8988T (cell line): ENCODE measurements at places on chromosomes 4 and X.

DNA sequence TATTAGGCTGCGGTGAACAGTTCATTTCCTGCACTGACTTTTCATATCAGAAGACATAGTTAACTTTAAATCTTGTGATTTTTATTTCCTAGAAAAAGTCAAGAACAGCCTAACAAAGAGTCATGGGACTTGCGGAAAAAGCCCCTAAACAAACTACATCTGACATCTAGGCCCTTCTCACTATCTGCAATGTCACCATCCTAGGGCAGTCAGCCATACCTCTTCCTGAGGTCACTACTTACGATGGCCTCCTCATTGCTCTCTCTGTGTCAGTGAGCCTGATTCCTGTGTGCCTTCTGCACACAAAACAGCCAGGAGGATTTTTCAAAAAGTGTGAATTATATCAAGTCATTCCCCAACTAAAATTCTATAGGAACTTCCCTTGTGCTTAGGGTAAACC lies 22.4 kb upstream of the KIT start:
- no peak for DNase-seq

GRCh38 chr4:102678107-102678506 lies 82.7 kb downstream of the MANBA start:
- no peak for DNase-seq

DNA sequence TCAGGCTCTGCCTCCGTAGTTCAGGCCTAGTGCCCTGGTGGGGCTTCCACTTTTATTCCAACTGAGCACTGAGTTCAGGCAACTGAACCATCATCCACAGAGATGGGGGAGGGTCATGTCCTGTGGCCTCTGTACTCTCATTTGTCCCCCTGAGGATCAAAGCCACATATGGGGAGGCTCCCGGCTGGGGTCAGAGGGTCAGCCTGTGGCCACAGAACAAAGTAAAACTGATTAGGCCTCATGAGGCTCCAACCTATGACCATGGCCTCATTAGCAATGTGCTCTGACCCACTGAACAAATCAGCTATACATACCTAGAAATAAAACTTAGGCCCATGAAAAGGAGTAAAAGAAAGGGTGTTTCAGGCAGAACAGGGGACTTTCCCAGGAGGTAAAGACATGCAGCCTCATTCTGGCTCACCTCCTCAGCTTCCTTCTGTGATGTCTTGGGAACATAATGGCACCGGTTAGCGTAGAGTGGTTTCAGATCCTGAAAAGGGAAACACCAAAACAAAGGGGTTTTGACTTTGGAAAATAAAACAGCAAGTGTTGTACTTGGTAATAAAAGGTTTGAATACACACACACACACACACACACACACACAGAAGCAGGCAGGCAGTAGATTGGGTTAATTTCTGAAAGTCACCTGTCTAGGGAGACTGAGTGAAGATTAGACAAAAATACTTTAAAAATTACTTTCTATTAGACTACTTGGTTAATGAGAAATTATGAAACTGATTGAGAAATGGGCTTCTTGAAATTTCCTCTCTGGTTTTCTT lies 24.3 kb downstream of the TMEM255A start:
- no peak for DNase-seq

DNA sequence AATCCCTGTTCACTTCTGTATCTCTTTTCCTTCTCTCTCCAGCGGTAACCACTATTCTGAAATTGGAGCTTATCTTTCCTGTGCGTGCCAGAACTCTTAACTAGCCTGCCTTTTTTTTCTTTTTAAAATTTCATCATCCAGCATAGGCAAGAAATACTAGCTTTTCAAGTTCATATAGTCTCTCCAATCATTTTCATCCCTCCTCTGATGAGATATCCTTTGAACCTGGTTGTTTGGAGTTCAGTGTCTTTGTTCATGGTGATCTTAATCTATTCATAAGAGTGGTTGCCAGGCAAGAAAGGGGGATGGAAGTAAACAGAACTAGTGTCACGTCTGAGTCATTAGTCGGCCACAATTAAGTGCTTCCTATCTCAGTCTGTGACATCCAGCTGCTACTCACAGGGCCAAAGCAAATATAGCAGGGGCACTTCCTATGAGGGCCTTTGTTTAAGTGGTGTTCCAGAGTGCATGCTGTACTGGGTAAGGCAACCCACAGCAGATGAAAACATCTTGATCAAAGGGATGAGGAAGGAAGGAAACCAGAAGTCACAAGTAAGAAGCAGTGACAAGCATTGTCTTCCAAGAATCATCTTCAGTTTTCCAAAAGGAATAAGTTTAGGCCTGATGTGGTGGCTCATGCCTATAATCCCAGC lies 56.4 kb upstream of the XIAP start:
- DNase-seq: no peak

DNA sequence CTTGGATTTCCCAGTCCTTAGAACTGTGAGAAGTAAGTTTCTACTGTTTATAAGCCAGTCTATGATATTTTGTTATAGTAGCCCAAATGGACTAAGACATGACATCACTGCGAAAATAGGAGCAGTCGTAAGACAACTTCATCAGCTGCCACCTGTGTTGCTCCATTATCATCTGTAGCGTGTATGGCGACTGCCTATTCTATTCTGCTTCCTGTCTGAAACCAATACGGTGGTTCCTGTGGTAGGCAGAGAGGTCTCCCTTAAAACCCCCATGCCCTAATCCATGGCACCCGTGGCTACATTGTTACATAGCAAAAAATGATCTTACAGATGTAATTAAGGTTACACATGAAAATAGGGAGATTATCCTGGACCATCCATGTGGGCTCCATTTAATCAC lies 105.4 kb upstream of the FAT1 start:
- no peak for DNase-seq

GRCh38 chr4:92646826-92647225 lies 343.1 kb downstream of the GRID2 start:
- no peak for DNase-seq

DNA sequence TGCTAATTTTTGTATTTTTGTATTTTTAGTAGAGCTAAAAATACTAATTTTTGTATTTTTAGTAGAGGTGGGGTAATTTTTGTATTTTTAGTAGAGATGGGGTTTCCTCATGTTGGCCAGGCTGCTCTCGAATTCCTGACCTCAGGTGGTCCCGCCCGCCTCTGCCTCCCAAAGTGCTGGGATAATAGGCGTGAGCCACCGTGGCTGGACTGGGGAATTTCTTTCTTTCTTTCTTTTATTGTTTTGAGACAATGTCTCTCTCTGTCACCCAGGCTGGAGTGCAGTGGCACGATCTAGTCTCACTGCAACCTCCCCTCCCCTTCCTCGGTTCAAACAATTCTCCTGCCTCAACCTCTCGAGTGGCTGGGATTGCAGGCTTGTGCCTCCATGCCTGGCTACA lies 83.0 kb downstream of the FAM193A start:
- DNase-seq: no peak

DNA sequence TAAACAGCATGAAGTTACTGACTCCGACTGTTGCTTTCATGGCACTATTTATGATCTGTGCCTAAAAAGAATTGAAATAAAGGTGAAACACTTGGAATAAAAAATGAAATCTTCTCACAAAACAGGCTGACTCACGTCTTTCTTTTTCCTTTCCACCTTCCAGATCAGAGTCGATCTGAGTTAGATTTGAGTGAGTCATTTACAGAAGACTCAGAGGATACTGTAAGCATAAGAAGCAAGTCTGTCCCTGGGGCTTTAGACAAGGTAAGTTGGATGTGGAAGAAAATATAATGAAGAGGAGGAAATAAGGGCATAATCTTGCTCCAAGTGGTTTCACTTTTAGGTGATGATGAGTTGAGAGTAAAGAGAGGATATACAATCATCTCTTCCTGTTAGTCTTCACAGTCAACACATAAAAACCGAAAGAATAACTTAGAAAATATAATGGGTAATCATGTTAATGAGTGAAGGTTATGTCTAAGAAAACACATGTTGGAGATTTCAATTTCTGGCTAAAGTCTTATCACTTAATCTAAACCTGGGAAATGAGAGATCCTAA lies 89.7 kb downstream of the SYTL5 start:
- DNase-seq: no peak
